SJCRH30 (cell line): ENCODE measurements at places on chromosomes 3 and 15. TPM values are rescaled to one million over a fixed set of nuclear protein-coding genes. Genes with fewer than 3 reads are reported as not detected.
A peak's percentile ranks its signal among the peaks of the same experiment; 100 is the strongest.

DNA sequence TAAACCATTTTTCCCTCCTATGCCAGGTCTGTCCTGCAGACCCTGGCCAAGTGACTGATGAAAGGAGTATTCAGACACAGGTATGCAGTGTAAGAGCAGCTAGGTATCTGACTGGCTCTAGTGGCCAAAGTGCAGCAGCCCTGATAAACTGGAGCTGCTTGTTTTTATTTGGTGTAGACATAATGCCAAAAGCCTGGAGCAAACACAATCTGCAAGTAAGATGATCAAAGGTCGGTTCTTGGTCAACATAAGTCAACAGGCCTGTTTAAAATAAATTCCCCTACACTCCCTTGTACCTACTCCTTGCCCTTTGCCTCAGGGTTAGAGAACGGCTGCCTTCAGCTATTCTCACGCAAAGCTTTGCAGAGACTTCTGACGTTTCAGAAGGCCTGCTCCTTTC is 1003.1 kb downstream of the ZPLD1 start:
- no peak overlapping the region for H3K4me3 ChIP-seq
- H3K27me3 ChIP-seq: no peaks in the 10 kb centered on the region
- H3K27ac ChIP-seq: no peak overlapping the region
- no peak for DNase-seq
- no peaks in the 10 kb centered on the region for H3K36me3 ChIP-seq
- no peaks in the 10 kb centered on the region for H3K4me1 ChIP-seq

GRCh38 chr3:161337311-161337710 is 34.0 kb downstream of the SPTSSB start:
- H3K4me3 ChIP-seq: no peak overlapping the region
- peaks cover 14% of the 10 kb centered on the region for H3K4me1 ChIP-seq
- H3K27me3 ChIP-seq: no peaks in the 10 kb centered on the region
- no peaks in the 10 kb centered on the region for H3K36me3 ChIP-seq
- H3K27ac ChIP-seq: no peak overlapping the region
- DNase-seq: no peak

- H3K4me3 ChIP-seq: no peak overlapping the region
- H3K27me3 ChIP-seq: no peaks in the 10 kb centered on the region
- H3K27ac ChIP-seq: no peak overlapping the region
- H3K36me3 ChIP-seq: peaks cover 14% of the 10 kb centered on the region
- DNase-seq: no peak
Observed at GRCh38 chr3:15667484-15667883, 65.9 kb downstream of the BTD start.

DNA sequence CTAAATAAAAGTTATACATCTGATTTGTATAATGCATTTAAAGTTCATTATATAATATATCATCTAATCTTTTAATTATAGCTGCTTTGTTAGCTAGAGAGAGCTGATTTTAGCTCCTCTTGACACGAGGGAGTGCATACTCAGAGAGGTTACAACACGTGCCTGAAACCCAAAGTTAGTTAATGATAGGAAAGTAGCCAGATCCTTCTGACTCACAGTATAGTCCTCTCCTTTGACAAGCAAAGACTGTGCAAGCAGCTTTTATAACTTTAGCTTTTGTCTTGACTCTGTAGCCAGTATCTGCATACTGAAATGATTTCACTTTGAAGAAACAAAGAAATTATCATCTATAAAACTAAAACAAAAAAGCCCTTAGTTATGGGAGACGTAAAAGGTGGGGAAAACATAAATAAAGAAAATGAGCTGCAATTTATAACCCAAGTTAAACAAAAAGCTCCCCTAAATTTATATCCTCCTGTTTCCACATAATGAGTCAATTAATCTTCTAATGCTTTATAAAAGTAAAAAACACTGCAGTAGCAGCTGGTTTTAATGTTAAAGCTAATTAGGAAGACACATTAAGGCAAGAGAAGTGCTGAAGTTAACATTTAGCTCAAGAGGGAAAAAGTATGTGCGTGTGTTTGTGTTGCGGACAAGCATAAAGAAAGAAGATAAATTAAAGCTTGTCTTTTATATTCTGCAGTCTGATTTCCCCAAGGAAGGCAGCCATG is 13.1 kb downstream of the GABRR3 start:
- no peaks in the 10 kb centered on the region for H3K36me3 ChIP-seq
- H3K4me3 ChIP-seq: no peak overlapping the region
- H3K27ac ChIP-seq: no peak overlapping the region
- no peak for DNase-seq

GRCh38 chr3:99684644-99685043 is 46.2 kb downstream of the COL8A1 start:
- H3K4me1 ChIP-seq: peaks cover 37% of the 10 kb centered on the region
- no peak for DNase-seq
- no peak overlapping the region for H3K4me3 ChIP-seq

DNA sequence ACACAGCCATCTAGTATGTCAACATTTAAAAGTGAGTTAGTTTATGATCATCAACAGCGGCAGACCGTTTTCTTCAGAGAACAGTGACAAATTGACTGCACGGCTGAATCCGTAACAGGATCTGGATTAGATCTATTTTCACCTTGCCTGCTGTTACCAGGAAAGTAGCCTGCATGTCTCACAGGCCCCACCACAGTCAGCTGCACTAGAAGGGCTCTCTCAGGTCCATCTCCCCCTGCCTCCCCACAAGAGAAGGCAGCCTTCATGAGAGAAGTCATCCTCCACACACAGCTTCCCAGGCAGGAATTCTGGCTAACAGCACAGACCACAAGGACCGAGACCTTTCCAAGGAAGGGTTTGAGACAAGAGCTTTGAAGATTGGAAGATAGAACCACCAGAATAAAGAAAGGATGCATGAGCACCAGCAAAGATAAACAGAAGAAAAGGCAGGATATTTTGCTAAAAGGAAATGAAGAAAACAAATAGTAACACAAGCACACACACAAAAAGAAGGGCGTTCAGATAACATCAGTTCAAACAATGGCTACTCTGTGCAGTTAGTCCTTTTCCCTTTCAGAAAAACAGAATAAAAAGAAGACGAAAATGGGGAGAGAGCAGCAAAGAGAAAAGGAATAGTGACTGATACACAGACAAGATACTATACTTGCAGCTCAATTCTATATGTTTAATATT is 127.5 kb downstream of the SNRK start:
- DNase-seq: peak; percentile 6
- no peak overlapping the region for H3K27ac ChIP-seq
- H3K36me3 ChIP-seq: no peaks in the 10 kb centered on the region
- 0 out of 2 replicates have a peak, but pooled peaks cover 5% of the 10 kb centered on the region for H3K4me1 ChIP-seq

DNA sequence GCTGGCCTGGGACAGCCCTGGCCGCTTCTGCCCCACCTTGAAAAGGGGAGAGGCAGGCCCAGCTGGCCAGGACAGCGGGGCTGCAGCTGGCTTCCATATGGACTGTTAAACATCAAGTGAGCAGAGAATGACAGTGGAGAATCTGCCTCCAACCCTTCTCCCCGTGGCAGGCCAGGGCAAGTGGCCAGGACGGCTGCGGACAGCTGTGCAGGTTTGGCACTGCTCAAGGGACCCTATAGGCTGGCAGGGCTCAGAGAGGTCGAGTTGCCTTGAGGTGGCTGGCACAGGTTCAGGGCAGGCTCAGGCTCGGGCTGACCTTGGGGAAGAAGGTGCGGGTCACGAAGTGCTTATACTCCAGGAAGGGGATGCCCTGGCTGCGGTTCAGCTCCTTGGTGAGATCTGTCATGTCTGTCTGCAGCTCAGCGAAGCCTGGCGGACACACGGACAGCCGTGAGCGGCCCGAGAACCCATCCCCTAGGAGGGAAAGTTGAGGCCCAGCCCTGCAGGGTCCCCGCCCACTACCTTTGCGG is 24.3 kb downstream of the H1-8 start:
- H3K36me3 ChIP-seq: peaks cover 2% of the 10 kb centered on the region
- H3K4me1 ChIP-seq: peaks cover 12% of the 10 kb centered on the region
- H3K4me3 ChIP-seq: no peak overlapping the region
- DNase-seq: peak; percentile 77
- H3K27me3 ChIP-seq: no peaks in the 10 kb centered on the region

DNA sequence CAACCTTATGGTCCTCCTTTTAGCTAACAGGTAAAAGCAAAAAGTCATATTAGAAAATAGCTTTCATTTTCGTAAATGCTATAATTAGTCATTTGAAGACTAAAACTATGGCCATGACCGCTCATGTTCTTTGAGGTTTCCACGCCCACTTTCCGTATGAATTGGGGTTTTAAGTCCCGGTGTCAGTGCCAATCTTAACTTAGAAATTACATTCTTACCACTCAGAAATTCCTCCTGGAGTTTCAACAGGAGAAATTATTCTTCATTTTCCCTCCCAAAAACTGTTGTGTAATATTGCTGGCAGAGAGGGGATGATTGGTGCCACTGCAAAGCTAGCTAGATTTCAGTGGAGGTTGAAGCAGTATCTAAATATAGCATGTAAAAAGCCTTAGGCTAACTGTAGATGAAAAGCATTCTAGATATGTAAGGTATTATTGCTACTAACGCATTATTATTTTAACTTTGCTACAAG is 71.0 kb upstream of the MDFIC2 start:
- H3K4me3 ChIP-seq: no peak overlapping the region
- H3K36me3 ChIP-seq: no peaks in the 10 kb centered on the region
- H3K4me1 ChIP-seq: no peaks in the 10 kb centered on the region
- DNase-seq: no peak
- H3K27me3 ChIP-seq: no peaks in the 10 kb centered on the region
- no peak overlapping the region for H3K27ac ChIP-seq

DNA sequence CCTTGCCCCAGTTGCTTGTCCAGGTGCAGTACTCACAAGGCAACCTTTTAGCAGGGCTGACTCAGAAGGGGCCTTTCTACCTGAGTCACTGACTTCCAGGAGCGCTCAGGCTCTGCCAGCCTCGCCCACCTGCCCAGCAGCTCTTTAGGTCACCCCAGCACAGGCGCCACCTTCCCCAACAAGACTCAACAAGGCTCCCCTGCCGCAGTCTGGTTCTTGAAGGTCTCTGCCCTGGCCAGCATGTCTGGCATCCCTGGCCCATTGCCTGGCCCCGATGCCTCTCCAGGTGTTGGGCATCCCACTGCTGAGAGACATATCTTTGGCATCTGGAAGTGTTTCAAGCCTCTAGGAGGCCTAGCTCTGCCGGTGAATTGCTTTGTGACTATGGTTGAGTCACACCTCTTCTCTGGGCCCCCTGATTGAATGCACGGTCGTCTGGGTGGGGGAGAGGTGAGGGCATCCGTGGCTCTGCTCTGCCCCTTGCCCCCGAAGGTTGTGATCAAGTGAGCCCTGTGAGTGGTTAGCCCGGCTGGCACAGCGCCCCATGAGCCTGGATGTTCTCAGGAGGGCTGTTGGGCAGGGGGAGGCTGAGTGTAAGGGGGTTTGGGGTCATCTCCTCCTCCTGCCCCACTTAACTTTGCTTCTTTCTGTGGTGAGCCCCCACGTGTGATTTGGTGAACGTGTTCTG is 21.6 kb downstream of the SNX33 start:
- DNase-seq: no peak
- H3K27me3 ChIP-seq: no peaks in the 10 kb centered on the region
- H3K27ac ChIP-seq: no peak overlapping the region
- no peak overlapping the region for H3K4me3 ChIP-seq
- H3K4me1 ChIP-seq: peaks cover 39% of the 10 kb centered on the region

GRCh38 chr3:38297947-38298711 is 16.0 kb downstream of the SLC22A14 start:
- H3K4me1 ChIP-seq: no peaks in the 10 kb centered on the region
- H3K27ac ChIP-seq: no peak overlapping the region
- no peaks in the 10 kb centered on the region for H3K36me3 ChIP-seq
- no peaks in the 10 kb centered on the region for H3K27me3 ChIP-seq

- H3K4me3 ChIP-seq: no peak overlapping the region
- no peaks in the 10 kb centered on the region for H3K36me3 ChIP-seq
- H3K4me1 ChIP-seq: peaks cover 27% of the 10 kb centered on the region
- no peak for DNase-seq
Observed at GRCh38 chr3:86788371-86788770, 202.6 kb downstream of the VGLL3 start.

DNA sequence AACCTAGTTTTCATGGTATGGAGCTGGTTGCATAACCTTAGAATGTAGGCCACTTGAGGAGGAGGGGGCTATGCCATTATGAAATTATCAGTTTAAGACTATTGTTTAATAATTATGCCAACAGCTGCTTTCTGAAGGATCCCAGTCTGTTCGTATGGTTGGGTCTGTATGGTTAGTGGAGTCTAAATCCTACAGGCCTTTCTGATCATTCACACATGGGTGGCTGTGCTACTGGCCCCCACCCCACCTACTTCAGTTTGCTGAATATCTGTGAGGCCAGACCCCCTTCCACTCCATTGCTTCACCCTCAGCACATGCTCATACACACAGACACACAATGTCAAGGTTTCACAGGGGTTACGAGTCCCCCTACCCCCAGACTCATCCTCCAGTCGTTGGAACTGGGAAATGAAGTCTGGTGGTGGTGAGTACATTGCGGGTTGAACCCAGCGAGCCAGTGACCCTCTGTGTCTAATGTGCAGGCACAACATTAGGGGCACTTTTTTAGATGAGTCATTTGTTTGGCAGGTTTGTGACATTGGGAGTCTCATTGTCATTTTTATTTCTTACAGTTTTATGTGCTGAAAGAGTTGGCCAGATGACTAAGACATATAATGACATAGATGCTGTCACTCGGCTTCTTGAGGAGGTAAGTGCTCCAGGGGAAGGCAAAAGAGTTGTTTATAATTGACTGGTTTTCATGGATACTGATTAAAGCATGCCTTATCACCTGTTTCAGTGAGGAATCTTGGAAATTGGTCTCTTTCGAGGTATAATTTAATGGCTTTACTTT is 85.3 kb downstream of the TRAK1 start:
- H3K4me1 ChIP-seq: peaks cover 8% of the 10 kb centered on the region
- H3K36me3 ChIP-seq: no peaks in the 10 kb centered on the region
- no peak overlapping the region for H3K27ac ChIP-seq
- no peak overlapping the region for H3K4me3 ChIP-seq

DNA sequence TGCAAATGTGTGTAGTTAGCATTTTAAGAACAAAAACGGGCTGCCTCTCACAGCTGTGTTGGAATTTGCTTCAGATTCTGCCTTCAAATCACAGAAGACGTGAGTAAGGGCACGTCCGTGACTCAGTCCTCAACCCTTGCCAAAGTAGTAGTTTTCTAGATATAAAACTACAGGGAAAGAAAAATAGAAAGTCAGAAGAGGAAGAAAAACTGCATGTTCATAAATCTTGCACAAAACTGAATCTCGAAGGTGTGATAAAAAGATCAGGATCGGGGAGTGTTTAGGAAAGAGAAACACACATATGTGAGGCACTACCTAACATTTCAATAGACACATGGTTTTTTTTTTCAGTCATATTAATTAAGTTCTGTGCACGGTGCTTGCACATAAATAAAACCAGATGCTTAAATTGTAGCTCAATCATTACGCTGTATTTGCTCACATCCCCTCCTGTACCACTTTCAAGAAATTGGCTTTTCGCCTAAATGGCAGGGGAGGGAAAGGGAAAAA is 71.7 kb downstream of the P3H2 start:
- no peaks in the 10 kb centered on the region; the same call in 1 of the 2 replicates for H3K4me1 ChIP-seq
- no peak for DNase-seq
- no peaks in the 10 kb centered on the region for H3K27me3 ChIP-seq

- no peak overlapping the region for H3K4me3 ChIP-seq
- no peaks in the 10 kb centered on the region for H3K4me1 ChIP-seq
- no peaks in the 10 kb centered on the region for H3K36me3 ChIP-seq
- DNase-seq: no peak
- no peak overlapping the region for H3K27ac ChIP-seq
Observed at GRCh38 chr3:143465666-143466065, 346.1 kb downstream of the CHST2 start.

SLCO2A1 gene
- not detected in 2 replicates for total RNA-seq

SYNM gene
- 22.8 and 23.7 TPM in 2 replicates for total RNA-seq

CMC1 gene
- total RNA-seq: 22.6 and 26.6 TPM in 2 replicates

NSMCE3 gene
- 11.3 and 12.6 TPM in 2 replicates for total RNA-seq
